ENCODE measurements at places on chromosomes 2 and 18.
A peak's percentile ranks its signal among the peaks of the same experiment; 100 is the strongest.

DNA sequence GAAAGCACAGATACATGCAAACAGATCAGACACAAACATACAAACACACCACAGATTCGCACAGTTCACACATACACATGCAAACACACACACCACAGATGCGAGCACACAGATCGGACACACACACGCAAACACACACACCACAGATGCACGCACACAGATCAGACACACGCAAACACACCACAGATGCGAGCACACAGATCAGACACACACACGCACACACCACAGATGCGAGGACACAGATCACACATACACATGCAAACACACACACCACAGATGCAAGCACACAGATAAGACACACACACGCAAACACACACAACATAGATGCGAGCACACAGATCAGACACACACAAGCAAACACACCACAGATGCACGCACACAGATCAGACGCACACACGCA is 149.0 kb downstream of the PXDN start:
- no peak for DNase-seq

- no peak for DNase-seq
Measured at GRCh38 chr2:26333293-26333692, 12.7 kb upstream of the SELENOI start.

DNA sequence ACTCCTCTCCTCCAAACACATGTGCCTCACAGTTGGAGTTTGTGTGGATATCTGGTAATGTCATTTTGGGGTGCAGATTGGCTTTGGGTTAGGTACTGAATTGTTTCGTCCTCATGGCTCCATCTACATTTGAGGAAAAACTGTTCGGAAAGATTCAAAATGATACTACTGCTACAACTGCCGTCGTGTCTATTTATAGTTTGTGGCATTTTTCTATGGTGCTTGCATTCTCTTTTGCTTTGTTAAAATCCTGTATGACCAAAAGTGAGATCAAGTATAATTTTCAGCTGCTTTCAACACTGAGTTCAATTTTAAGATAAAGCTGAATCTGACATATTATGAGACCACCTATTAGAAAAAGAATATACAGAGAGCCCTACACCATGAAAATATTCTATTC is 176.3 kb upstream of the DSEL start:
- DNase-seq, result no peak

DNA sequence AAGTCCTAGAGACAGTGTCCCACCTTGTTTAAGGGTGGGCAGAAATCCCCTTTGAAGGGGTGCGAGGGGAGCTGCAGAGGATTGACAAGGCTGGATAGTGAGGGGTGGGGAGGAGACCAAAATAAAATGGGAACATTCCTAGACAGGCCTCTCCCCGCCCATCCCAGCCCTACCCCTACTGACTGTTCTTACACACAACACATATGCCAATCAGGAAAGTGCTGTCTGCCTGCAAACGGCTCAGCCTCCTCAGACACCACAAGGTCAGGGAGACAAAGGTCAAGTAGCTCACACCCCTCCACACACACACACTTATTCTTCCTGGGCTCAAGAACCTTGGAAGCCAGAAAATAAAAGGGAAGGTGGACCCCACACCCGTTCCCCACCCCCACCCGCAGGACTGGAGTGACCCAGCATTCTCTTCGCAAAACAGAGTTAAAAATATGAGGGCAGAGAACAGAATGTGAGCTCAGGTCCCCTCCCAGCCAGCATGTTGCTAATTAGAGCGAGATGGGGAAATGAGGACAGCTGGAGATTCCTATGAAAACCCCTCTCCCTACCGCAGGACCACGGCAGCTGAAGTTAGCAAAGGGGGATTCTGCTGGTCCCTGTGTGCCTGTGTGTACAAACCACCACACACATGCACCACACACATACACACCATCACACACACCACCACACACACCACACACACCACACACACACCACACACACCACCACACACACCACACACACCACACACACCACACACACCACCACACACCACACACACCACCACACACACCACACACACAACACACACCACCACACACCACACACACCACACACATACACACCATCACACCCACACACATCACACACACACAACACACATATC is 197.8 kb downstream of the TNS1 start:
- DNase-seq, result no peak

- DNase-seq, result no peak
Measured at GRCh38 chr2:196617430-196617829, 22.1 kb upstream of the CCDC150 start.

GRCh38 chr18:21486905-21487437 is 113.5 kb downstream of the ESCO1 start:
- no peak for DNase-seq

DNA sequence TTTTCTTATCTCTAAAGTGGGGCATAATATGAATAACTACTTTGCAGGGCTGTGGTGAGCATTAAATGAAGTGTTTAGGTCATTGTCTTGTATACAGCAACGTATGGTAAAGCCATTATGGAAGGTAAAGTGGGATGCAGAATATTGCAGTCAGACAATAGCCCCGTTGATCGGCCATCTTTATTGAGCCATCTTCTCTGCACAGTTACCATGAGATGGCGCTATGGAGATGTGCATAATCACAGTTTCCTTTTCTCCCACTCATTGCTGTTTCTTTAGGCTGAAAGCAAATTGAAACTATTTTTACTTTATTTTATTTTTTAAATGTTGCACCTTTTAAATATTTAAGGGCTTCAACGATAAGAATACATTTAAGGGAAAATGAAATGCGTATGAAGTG is 108.9 kb downstream of the THSD7B start:
- no peak for DNase-seq

DNA sequence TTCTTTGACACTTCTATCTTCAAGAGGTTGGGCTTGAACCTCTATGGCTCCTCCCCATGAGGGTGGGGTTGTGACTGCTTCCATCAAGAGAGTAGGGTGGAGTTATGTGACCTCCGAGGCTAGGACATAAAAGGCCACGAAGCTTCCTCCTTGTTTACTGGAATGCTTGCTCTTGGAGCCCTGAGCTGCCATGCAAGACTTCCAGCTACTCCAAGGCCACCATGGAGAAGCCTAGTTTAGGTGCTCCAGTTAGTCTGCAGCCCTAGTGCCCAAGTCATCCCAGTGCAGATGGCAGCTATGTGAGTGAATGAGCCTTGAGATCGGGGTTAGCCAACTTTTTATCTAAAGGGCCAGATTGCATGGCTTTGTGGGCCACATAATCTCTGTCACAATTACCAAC is 2.4 kb upstream of the MERTK start:
- no peak for DNase-seq

- DNase-seq, result no peak
Measured at GRCh38 chr18:77032181-77032701, 100.3 kb downstream of the MBP start.

DNA sequence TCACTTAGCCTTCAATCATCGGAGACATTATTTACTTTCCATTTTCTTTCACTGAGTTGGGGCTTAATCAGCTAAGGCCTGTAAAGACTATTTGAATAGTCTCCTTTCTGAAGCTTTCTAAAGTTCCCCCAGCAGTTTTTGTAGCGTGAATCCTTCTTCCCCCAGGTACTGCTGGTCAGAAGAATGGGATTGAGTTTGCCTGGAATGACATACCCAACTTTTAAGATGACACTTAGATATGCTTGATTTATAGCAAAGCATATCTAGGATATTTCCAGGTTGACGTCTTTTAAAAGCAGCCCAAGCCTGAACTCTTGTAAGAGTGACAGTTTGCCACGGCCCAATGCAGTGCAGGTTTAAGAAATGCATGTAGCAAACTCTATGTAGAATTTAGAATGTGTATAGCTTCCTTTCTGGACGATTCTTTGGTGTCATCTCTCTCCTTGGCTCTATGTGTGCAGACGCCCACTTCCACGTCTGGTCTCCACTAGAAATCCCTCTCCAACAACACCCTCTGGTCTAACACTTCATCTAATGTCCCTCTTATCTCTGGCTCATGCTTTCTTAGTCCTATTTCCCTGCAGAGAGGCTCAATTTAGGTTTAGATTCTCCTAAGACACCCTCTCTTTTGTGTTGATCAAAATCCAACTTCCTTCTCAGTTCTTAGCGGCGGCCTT is 175.0 kb upstream of the CYRIA start:
- no peak for DNase-seq

DNA sequence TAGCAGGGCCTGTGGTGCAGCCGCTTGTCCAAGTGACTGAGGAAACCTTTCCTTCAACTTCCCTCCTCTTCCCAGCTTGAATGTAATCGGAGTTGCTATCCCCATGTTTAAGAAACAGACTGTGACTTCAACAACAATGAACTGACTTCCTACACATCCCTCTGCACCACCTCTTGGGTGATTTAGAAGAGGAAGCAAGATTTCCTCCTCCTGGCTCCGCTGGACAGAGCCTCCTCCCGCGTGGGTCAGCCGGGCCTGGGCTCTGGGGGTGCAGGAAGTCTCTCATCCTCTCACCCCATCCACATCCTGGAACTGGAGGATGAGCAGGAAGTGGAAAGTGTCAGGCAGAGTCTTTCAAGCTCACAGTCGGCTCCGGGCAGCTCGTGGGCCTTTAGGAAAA is 84.3 kb downstream of the GATA6 start:
- no peak for DNase-seq

GRCh38 chr2:159936471-159936870 is 125.9 kb downstream of the PLA2R1 start:
- no peak for DNase-seq

- peak; percentile 48 for DNase-seq
Measured at GRCh38 chr2:227106845-227107759, 56.9 kb downstream of the COL4A4 start.

GRCh38 chr2:111665551-111666116 is 218.4 kb downstream of the ANAPC1 start:
- no peak for DNase-seq

DNA sequence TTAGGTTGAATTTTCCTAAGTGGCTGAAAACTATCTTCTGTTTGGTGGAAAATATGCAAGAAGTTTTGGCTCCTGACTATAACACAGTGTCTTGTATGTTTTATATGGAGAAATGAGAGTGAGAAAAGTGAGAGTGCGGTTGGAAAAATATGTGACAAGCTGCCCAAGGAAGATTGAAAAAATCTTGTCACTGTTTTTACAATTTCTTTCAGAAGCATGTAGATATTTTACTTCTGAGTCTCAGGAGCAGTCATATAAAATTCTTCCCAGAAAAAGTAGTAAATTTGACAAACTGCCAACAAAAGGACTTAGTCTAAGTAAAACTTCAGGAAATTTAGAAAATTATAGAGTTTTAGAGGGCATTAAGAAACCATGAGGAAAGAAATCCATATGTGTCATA is 19.4 kb upstream of the RMND5A start:
- DNase-seq, result no peak

DNA sequence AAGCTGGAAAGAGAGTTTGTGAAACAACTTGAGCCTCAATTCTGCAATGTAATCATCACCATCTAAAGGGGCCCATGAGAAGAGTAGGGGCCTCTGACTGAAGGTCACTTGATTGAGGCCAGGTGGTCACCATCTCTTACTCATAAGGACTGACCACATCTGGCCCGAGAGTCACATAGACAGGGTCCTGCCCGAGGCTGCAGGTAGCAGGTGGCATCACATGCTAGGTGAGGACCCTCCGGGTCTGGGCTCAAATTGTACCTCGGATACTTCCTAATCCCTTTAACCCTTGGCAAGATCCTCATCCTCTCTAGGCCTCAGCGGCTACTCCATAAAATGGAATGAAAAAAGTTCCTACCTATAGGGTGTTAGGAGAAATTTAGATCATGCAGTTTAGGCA is 16.7 kb downstream of the FHL2 start:
- no peak for DNase-seq

GRCh38 chr2:10880586-10881321 is 31.0 kb upstream of the KCNF1 start:
- no peak for DNase-seq

DNA sequence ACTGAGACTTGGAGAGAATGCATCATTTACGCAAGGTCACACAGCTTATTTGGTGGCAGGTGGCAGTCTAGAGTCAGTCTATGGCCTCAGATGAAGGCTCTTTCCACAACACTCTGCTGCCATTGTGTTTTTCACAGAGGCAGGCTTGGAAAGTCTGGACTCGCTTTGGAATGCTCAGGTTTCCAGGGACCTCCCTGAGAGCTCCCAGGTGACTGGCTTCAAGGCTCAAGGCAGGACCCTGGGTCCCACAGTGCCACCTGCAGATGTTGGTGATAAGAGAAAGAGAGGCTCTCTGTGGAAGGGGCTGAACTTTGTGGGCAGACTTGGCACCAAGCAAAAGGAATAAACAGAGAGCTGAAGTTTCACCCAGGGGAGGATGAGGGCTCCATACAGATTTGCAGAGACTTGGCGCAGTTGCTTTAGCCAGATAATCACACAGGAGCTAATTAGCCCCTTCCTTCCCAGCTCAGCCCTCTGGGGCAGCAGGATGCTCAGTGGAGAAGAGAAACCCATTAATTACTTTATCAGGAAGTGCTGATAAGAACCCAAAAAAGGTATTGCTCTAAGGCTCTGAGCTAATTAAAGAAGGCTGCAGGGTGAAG is 103.5 kb downstream of the LBH start:
- DNase-seq, result no peak

DNA sequence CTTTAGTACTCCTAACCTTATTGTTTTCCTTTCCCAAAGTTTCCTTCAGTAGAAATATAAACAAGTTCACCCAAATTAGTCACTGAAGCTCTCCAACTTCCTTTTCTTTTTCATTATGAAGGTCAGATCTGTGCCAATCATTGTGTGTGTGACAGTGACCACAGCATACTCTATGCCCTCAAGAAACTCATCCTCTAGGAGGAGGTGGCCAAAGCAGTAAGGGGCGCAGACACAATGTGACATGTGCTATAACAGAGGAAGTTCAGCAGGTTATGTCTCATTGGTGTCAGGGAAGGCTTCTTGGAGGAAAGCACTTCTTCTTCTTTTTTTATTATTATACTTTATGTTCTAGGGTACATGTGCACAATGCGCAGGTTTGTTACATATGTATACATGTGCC is 60.0 kb upstream of the PSME4 start:
- DNase-seq, result no peak

DNA sequence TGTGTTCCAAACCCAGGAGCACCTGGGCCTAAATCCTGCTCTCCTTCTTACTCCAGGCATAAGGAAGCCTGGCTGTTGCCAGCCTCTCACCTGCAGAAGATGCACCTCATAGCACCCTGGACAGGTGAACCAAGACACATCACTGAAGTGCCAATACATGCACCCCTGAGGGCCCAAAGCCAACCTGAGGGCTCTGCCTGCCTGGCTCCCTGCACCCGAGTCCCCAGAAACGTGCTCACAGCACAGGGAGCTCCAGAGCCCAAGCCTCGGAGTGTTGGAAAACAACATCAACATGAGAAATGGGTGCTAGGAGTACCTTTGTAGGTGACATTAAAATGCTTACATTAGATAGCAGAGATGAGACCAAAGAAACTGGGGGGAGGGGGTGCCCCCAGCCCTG is 96.3 kb upstream of the RAB6C start:
- no peak for DNase-seq

GRCh38 chr2:177352441-177353186 is 40.0 kb upstream of the AGPS start:
- no peak for DNase-seq
